Spinal cord (tissue), 10 donors: ENCODE measurements at places on chromosomes 4 and X.
A peak's percentile ranks its signal among the peaks of the same experiment; 100 is the strongest.

DNA sequence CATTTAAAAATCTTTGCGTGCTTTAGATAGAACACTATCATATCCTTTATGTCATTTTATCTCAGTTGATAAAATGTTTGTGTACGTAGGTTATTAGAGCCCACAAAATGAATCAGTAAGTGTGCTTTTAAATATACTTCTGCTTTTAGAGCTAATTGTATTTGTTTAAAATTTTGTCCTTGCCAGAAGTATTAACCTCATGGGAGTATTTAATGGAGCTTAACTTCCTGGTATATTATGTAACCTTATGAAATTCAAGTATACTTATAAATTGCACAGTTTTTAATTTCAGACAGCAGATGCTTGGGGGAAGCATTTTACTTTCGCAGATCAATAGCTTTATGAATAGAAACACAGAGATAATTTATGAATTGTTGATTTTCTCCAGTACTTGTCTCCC is 90.2 kb downstream of the DIPK2B start:
- DNase-seq, result no peak

DNA sequence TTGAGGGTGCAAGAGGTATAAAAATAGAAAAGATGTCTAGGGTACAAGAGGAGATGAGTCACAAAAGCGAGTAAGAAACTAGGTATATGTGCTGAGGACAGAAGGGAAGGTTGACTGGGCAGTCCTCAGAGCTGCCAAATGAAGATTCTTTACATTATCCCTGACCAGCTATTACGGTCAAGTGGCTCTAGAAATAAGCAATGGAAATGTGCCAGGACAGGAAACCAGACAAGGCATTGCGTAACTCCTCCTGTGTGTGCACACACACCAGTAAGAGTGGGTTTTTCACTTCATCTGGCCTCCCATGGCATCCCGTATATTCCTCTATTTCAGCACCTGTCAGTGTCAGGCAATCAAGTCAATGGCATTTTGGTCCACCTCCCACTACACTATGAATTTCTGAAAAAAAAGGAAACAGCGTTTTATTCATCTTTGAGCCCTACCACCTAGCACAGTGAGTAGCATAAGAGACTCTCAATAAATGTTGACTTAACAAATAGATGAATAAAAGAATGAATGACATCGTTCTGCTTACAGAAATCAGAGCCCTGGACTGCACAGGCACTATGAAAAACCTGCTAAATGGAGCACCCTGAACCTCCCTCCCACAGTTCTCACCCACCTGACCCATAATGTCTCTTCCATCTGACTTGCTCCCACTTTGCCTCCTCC is 62.6 kb upstream of the KLF3 start:
- DNase-seq, result no peak

DNA sequence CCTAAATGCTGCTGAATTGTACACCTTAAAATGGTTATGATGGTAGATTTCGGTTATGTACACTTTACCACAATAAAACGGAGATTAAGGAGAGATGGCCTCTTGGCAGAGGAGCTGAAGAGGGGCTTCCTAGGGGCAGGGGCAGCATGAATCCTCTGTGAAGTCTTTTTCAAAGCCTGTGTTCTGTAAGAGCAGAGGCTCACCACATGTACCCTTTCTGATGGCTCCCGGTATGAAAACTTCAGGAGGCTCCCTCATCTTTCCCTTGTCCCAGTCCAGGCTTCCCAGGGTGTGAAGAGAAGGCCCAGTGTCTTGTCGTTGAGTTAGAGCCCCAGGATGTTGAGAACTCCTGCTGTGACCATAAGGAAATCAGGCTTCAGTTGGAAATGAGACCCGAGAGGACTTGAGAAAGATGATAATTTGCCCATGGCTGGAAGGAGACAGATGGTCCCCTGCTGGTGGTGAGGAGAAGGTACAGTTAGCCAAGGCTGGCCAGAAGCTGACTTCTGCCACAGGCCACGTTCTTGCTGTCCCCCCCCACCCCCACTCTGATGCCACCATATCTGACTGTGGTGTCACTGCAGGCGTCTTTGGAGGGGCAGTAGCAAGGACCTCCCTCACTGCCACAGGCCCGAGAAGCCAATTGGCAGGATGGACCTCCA is 31.8 kb upstream of the MTM1 start:
- DNase-seq, result no peak

- DNase-seq, result peak; percentile 49
Observed at GRCh38 chrX:56729152-56729850, at the start of gene NBDY. TSS of gene NBDY (plus strand) at chrX:56729243. CDS start at chrX:56729354, 111 bp downstream.

DNA sequence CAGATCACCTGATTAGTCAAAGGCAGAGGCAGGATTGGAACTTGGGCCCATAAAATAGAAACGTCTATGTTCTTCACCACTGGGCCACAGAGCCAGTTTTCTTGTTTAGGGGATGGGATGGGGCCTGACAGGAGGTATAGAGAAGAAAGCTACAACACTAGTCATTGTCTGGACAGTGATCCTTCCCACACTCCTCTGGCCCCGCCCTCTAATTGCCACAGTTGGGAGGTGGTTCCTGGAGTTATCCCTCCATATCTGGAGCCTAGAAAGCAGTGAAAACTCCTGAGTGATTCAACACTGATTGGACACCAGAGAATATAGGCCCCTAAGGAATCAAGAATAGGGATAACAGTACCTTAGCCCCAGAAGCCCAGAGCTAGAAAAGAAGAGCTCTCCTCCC is 22.9 kb downstream of the RASL11B start:
- no peak for DNase-seq

DNA sequence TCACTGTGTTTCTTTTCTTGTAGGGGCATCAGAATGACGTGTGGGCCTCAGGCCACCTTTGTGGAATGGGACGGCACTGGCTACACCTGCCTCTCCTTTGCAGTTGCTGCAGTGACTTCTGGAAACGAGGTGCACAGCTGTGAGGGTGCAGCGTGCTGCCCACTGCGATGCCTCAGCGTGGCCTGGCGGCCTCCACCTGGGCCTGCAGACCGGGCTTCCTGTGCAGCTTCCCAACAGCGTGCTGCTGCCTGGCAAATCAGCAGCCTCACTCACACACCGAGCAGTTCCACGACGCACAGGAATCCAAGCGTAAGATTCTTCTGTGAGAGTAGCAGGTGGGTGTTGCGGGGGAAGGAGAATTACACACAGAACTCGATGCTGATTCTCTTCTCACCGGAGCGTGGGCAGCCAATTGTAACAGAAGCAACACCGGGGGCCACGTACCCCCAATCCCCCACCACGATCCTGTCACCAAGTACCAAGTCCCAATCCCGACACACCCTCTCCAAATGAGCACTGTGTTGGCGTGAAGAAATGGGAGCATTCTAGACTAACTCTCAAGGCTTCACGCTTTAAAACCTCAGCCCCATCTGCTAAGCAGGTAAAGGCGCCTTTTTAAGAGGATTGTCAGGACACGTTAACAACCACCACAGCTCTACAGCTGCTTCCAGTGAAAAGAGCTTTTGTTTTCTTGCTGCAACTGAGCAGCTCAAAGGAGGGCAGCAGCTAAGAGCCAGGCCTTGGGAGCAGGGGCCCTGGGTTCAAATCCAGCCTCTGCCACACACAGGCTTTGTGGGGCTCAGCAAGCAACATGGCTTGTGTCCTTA is 16.9 kb downstream of the WDR1 start:
- no peak for DNase-seq

DNA sequence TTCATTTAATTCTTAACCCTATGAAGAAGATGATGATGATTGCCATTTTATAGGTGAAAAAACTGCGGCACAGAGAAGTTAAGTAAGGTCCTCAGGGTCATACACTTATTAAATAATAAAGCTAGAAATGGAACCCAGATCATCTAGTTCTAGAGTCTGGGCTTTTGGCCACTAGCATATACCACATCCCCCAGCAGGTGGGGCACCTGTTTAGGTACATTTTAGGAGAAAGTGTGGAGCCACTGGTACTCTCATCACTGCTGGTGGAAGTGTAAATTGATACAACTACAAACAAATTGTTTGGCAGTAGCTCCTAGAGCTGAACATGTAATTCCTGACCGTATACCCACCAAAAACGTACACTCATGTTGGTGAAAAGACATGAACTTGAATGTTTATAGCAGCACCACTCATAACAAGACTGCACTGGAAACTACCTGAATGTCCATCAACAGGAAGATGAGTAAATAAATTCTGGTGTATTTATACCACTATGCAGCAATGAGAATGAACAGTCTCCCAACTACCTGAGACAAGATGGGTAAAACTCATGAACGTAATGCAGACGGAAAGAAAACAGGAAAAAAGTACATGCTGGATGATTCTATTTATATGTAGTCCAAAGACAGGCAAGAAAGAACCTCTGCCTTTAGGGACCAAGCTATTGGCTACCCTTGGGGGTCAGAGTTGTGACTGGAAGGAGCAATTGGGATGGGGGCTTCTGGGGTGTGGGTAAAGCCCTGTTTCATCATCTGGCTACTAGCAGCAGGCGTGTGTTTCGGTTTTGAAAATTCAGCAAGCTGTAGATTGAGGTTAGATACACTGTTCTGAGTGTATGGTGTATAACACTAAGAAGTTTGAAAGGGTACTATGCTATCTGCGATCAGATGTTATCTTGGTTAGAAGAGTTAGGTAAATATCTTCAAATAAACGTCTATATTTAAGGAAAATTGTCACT is 72.3 kb upstream of the ADGRG2 start:
- no peak for DNase-seq

DNA sequence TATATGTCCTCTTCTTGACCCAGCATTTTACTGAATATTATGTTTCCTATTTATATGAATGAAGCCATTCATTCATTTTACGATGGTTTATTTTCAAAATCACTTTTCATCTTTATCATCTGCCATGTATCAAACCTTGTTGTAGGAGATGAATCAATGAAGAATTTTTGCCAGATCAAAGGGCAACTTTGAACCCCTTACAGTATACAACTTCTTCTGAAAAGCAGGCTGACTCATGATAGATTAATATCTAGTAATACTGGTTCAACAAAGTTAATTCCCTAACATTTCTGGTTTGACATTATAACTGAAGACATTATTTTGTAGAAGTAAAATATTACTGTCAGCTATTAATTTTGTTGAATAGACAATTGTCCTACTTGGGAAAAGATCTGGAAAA is 226.0 kb downstream of the RPA4 start:
- DNase-seq, result no peak

GRCh38 chrX:71017396-71017939 is 50.7 kb downstream of the SNX12 start:
- no peak for DNase-seq

GRCh38 chrX:123846577-123847038 is 13.2 kb upstream of the XIAP start:
- DNase-seq, result no peak
